ENCODE measurements at places on chromosomes 2 and 18. TPM values are rescaled to one million over a fixed set of nuclear protein-coding genes. Genes with fewer than 3 reads are reported as not detected.

DNA sequence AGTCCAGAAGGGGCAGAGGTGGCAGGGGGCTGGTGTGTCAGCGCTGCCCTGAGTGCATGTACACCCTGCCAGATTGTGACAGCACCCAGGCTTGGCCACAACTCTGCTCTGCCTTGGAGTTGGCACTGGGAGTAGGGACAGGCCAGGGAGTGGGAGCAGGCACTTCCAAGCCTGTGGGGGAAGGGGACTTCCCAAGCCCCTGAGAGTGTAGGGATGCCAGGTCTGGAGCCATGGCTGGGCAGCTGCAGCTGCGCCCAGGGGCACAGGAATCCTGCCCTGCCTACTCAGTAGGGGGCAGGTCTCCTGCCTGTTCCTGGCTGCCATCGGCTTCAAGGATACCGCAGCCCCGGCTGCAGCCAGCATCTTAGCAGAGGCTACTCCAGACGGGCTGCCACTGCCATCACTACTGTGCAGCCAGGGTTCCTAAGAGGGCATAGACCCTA is 109.4 kb downstream of the CALCRL start:
- DNase-seq = no peak

The C2orf78 gene
- polyA plus RNA-seq = not detected

DNA sequence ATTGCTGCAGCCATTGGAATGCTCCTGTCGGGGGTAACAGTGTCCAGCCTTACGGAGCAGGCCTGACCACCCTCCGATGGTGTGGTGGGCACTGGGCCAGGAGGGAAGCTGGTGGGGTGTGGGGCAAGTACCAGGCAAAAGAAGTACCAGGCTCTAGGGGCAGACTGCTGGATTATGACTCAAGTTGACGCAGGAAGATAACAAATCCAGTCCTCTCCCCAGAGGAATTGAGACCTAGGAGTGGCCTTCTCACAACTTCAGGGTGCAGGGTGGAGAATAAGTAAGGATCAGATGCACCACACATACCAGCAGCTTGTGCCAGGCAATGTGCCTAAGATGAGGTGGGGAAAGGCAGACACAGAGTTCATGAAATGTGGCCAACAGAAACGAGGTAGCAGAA is 37.9 kb downstream of the SEMA4F start:
- DNase-seq = no peak

GRCh38 chr18:49890041-49890440 is 76.7 kb upstream of the ACAA2 start:
- no peak for DNase-seq

DNA sequence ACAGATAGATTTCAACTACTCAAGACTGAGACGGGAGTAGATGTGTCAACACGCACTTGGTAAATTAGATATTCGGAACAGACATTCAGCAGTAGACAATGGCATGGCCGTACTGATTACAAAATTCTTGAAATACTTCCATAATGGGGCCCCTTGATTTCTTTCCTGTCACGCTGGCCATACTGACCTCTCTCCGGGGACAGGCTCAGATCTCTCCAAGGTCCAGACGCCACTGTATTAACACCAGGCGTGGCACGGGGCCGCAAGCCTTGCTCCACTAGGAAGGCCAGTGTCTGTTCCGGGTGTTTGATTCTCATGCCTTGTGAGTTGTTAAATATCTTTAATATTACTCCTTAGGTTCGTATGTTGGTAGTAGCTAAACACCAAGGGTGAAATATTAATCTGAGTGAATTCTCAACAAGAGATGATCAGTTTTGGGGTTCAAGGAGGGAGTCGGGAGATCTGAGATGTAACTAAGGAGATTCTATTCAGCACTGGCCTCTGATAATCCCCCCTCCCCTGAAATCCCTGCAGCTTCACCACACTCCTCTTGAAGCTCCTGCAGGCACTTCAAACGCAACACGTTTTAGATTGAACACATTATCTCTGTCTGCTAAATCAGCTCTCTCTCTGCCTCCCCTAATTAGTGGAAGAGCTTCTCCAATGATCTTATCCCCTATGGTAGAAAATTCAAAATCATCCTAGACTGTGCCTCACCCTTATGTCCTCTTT is 2.2 kb upstream of the EHD3 start:
- no peak for DNase-seq

- DNase-seq = no peak
Measured at GRCh38 chr2:74915743-74916142, 42.7 kb upstream of the POLE4 start.

DNA sequence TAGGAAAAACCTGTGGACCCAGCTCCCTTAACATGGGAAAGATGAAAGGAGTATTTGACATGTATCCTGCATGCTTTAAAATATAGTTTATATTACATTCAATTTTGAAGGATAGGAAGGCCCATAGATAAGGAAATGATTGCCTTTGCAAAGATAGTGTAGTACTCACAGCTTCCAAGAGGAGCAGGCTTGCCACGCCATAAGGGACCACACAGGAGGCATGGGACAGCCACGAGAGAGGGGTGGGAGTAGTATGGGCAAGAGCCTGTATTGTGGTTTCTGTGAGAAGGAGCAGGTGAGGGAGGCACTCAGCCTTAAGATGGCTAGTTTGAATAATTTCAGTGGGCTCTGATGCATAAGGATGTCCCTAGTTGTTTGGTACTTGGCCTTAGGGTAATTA is 740.3 kb downstream of the SATB2 start:
- no peak for DNase-seq

GRCh38 chr18:45634454-45634853 is 19.2 kb downstream of the SLC14A2 start:
- DNase-seq = no peak

GRCh38 chr2:205714058-205714776 is 31.9 kb downstream of the NRP2 start:
- no peak for DNase-seq

DNA sequence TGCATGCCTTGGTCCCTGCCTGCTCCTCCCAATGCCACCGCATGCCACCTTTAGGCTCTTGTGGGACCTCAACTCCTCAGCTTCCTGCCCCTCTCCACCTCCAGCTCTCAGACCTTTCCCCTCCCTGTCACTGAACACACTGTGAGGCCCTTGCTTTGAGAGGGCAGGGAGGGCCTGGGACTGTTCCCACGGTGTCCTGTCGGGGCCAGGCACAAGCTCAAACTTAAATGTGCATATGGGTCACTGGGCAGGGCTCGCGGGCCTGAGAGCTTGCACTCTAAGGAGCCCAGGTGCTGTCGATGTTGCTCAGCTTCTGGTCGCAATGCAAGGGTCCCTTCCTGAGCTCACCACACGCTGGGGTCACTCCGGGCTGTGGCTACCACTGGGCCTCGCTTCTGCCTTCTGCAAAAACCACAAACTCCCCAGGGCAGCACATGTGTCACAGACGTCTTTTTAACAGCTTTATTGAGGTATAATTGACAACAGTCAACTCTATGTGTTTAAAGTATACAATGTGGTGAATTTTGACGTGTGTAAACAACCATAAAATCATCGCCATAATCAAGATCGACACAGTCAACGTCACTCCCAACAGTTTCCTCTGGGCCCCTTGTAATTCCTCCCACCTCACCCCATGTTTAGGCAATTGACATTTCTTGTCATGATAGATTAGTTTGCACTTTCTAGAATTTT is 11.9 kb upstream of the B3GNT7 start:
- DNase-seq = no peak

The FAP gene
- 11.1 TPM for polyA plus RNA-seq

The SLC8A1 gene
- polyA plus RNA-seq = 65.2 TPM

DNA sequence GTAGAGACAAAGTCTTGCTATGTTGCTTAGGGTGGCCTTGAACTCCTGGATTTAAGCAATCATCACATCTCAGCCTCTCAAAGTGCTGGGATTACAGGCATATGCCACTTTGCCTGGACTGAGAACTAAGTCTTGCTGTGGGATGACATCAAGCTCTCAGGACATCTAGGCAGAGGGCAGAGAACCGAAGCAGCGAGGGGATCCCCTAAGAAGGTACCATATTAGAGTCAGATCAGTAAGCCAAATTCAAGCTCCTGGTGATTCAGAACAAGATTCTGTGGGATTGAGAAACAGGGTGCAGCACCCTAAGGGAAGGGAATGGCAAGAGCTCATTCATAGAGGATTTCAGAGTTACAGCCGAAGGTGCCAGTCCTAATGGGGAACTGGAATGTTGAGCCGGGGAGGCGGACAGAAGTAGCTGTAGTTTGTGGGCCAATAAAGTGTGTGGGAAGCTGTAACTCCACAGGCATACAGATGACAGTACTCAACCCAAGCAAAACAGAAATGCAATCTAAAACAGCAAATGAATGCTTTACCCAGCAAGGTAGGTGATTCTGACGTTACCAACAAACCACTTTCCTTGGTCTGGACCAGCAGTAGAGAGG is 30.9 kb downstream of the EPHA4 start:
- DNase-seq = no peak

GRCh38 chr2:42136782-42137124 is 32.4 kb upstream of the EML4 start:
- DNase-seq = no peak

The BOLL gene
- 0.05 TPM for polyA plus RNA-seq

GRCh38 chr2:28002181-28002580 is 111.7 kb downstream of the BABAM2 start:
- no peak for DNase-seq

GRCh38 chr2:72210470-72210869 is 62.8 kb upstream of the CYP26B1 start:
- DNase-seq = no peak

DNA sequence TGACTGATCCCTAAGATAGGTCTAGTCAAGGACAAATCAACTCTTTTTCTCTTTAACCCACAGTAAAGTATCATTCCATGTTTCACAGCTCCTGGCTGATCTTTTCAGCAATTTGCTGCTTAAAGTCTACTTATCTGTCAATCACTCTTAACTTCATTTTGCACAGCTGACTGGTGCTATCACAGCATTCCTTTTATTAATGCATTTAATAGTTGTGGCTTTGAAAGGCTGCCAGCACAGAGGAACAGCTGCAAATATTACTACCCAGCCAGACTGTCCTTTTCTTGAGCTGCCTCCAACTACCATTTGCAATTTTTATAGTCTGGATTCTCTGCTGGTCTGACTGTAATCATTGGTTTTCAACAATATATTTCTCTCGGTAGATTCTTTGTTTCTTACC is 303.5 kb downstream of the STK39 start:
- DNase-seq = no peak

DNA sequence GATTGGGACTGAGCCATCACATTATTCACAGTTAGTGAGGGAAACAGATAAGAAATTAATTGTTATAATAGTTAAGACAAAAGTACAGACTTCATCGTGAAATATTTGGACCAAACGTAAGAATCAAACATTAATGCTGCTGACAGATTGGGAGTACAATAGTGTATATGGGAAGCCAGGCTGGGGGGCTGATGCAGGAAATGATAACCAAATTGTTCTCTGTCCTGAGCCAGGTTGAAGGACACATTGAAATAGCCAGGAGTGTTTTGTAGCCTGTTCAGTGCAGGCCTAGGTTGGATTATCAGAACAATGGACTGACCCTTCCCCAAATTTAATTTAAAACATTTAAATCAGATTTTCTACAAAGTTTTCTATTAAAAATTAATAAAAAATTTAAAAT is 203.2 kb downstream of the BABAM2 start:
- DNase-seq = no peak

DNA sequence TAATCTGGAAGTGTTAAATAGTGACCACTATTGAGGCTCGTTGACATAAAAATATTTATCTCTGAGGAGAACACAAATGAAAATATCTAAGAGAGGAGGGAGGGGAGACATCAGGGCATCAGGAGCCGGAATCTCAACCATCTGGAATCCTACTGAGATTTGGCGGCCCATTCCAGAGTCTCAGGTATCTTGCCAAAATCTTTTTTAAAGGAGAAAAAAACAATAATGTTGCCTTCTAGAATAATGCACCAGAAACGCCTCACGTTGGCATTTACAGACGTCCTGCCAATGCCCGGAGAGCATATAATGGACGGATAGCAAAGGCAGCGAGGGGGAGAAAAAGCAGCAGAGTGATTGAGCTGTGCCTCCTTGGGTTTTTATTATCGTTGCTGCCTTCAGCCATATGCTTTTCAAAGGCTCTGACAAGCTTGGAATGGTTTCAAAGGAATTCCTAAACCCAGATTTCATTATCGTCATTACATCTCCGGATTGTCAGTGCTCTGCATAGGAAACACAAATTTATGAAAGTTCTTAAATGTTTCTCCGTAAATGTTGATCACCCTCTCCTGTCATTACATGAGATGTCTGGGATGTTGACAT is 30.9 kb upstream of the EGR4 start:
- DNase-seq = peak; percentile 2
